AG08395 (cell line): ENCODE measurements at places on chromosomes 1 and 21.

GRCh38 chr1:205993068-205993467 is 10.1 kb downstream of the RAB7B start:
- DNase-seq, result no peak

- no peak for DNase-seq
These were observed 89.3 kb downstream of the PHTF1 start for GRCh38 chr1:113669988-113670387.

DNA sequence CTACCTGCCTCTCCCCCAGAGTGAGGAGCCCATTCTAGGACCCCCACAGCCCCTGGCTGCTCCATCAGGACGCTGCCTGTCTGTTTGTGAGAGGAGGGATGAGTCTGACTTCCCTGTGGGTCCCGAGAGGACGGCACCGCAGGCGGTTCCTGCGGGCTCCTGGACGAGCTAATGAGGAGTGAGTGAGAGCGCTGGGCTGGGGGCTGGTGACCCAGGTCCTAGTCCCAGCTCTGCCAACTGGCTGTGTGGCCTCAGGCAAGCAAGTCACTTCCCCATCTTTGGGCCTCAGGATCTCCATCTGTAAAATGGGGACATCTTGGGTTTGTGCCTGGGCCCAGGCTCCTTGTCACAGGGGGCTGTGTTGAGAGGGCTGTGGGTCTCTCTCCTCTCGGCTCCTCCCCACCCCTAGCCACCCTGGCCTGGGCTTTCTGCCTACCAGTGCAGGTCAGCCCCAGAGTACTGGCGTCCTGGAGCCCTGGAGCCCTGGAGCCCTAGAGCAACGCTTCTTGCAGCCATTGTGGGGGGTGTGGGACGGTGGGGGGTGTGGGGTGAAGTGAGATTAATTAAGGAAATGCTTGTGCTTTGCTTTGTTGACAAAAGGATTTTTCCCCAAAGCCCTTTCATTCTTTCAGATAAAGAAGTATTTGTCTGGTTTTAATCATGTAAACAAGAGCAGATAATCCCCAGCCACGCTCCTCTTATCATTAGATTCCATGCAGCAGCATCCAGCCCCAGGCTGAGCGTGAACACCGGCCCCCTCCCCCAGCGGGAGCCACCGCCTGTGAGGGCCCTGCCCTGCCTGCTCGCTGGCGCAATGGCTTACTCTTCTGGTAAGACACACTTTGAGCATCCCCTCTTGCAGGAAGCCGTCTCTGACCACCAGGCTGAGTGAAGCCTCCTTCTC is 26.8 kb downstream of the SLC1A7 start:
- DNase-seq, result no peak

DNA sequence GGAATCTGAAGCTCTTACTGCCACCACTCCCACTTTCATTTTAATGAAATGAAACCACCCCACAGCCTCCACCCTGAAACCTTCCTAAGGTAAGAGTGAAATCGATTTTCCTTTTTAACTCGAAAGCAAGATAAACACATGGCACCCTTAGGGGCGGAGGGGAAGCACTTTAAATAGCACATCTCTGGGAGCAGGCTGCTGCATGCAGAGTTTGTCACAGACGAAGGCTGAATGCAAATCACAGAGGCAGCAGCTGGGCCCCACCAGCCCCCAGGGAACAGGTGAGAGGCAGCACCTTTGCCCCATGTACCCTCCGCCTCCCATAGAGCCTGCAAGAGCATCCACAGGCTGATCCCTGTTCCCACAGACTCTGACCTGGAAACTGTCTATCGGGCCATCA is 60.0 kb upstream of the GRIK3 start:
- DNase-seq, result no peak

DNA sequence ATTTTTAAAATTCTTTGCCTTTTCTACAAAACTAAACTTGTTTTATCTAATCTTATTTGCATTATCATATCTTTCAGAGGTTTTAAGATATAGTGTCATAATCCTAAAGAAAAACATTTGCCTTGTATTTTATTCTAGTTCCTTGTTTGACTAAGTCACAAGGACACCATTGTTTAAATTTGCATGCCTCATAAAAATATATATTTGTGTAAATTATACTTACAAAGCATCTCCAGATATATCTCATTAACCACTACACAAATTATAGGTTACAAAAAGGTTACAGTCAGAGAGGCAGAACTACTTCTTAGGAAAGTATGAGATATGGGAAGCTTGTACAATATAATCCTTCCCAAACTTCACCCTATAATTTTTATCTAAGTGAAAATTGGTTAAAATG is 4.2 kb upstream of the RGS13 start:
- DNase-seq, result no peak

DNA sequence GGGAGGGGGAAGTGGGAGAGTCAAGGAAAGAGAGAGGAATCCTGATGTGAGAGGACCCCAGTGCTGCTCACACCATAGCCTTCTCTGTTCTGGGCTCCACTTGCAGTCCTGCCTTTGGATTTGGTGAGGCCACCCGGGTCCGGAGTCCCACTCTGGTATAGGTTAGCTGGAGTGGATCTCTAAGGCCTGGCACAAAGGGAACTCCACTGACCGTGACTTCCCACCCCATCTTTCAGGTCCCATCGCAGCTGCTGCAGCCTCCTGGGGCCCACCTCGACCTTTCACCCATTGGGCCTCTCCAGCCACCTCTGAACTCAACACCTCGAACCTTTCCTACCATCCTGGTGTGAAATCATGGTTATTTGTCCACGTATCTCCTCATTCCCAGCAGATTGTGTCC is 324.4 kb downstream of the MATN1 start:
- no peak for DNase-seq

GRCh38 chr1:30505853-30506252 is 217.5 kb downstream of the MATN1 start:
- no peak for DNase-seq

- DNase-seq, result no peak
These were observed 86.8 kb downstream of the C21orf91 start for GRCh38 chr21:17732306-17732705.

GRCh38 chr21:46551636-46552241 is 53.1 kb downstream of the S100B start:
- DNase-seq, result no peak

- DNase-seq, result peak; percentile 98
These were observed 22.3 kb upstream of the TMEM222 start for GRCh38 chr1:27299385-27300271.

DNA sequence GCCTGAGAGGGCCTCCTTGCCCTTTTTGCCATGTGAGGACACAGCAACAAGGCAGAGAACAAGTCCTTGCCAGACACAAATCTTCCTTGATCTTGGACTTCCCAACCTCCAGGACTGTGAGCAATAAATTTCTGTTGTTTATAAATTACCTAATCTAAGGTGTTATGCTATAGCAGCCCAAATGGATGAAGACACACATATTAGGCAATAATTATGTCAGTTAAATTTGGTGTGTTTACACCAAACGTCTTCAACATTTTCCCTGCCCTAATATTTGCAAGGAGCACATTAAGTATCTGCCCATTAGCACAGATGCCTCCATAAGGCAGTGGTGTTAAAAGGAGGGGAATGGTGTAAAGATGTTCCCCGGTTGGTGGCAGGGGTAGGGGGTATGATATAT is 94.8 kb downstream of the ETS2 start:
- no peak for DNase-seq

DNA sequence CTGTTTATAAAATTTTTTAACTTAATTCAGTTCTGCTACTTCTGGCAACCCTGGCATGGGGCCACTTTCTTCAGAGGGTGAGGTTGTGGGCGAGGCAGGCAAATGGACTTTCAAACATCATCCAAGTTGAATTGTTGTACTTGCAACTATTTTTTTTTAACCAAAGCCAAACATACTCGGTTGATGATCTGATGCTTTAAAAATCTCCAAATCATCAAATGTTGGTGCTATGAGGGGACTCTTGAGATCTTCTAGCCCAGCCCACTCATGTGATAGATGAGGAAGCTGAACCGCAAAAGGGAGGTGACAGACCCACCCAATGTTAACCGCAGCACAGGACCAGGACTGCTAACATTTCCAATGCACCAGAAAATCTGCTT is 6.7 kb downstream of the SLC1A7 start:
- DNase-seq, result peak; percentile 83

DNA sequence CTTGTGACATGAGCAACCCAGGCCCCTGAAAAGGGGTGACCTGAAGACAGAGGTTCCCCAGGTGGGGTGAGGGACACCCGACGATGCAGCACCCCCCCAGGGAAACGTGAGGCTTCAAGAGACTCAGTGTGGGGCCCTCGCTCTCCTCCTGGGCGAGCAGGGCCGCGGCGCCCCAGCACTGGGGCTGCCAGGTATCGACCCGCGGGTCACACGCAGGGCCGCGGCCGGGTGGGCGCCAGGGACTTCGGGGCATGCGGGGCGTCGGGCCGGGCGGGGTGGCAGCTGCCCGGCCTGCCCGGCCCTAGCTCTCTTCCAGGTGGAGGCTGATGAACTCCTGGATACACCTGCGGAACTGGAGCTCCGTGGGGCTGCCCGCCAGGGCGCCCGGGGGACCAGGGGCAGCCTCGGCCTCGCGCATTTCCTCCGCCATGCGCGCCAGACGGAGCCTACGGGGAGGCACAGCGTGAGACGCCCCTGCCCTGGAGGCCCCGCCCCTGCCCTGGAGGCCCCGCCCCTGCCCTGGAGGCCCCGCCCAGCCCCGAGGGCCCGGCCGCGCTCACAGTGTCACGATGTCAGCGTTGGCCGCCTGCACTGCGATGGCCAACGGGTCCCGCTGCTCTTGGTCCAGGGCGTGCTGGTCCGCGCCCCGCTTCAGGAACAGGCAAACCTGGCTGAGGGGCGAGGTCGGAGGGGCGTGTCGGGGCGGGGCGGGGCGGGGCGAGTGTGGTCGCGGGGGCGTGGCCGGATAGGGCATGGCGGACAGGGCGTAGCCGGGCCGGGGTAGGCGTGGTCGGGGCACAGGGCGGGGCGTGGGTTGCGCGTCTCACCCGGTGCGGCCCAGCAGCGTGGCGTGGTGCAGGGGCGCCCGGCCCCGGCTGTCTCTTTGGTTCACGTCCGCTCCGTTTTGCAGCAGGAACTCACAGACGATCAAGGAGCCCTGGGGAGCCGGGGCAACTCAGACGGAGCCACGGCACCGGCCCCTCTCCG is 13.3 kb downstream of the SCNN1D start:
- no peak for DNase-seq

GRCh38 chr1:18069903-18070302 is 37.7 kb upstream of the IGSF21 start:
- DNase-seq, result no peak

DNA sequence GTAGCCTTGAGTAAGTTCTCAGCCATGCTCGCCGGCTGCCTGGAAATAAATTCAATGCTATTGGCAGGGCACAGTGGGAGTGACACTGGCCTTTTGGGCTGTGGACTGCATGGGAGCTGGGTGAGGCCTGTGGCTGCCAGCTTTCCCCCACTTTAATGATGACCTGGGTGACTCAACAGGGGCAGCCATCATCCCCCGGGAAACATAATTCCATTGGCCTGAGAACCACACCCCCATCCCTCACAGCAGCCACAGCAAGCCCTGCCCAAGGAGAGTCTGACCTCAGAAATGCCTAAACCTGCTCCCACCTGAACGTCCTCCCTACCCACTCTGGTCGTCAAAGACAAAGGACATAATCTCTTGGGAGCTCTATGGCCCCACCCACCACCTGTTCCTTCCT is 384.0 kb downstream of the LTN1 start:
- no peak for DNase-seq

DNA sequence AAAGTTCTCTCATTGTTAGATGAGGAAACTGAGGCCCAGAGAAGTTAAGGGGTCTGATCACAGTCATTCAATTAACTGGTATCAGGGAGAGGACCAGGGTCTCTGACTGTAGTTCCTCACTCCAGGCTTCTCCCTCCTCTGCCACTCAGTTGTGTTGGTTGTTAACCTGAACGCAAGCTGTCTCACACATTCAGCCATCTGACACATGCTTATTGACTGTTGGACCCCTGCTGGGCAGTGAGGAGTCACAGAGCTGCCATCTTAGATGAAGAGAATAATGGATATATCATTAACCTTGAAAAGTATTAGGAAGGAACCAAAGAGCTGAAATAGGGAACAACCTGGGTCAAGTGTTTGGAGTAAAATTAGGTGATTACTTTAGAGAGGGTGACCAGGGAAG is 194.8 kb downstream of the ZZZ3 start:
- DNase-seq, result no peak

- DNase-seq, result no peak
These were observed 63.8 kb upstream of the PRDX6 start for GRCh38 chr1:173413271-173413707.

DNA sequence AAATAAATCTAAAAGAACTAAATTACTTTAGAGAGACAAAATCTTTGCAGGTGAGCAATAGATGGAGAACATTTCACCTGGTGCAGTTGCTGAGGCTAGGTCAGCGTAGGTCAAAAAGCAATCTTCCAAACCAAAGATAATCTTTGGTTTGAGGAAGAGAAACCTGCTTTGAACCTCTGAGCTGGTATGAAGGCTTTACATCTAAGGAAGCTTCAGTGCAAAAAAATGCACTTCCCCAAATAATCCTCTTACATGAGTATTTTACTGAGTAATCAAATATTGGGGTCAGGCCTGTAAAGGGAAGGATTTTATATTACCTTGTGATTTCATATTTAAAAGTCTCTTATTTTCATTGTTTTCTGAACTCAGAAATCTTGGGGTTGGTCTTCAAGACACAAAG is 223.6 kb downstream of the SRGAP2C start:
- DNase-seq, result no peak

- DNase-seq, result no peak
These were observed 1.0 kb upstream of the SYNJ1 start for GRCh38 chr21:32728848-32729247.

- DNase-seq, result no peak
These were observed 10.7 kb upstream of the MRPS14 start for GRCh38 chr1:175033953-175034352.

- no peak for DNase-seq
These were observed 77.2 kb downstream of the FHAD1 start for GRCh38 chr1:15323989-15324868.

GRCh38 chr1:213327017-213327667 is 276.1 kb downstream of the RPS6KC1 start:
- DNase-seq, result peak; percentile 69

- DNase-seq, result no peak
These were observed 14.2 kb upstream of the ADORA3 start for GRCh38 chr1:111517469-111518225.

DNA sequence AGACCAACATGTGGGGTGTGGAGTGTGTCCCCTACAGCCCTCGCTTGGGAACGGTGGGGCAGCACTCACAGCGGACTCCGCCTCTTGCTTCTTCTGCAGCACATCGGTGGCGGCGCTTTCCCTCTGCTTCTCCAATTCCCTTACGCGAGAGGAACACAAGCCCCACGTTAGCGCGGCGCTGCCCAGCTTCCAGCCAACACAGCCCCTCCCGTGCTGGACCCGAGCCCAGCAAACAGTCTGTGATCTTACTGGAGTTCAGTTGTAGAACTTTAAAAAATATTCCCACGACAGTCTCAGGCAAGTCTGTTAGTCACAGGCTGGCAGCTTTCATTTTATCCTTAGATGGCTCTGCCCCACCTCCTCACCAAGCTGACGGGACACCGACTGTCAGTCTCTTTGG is 13.6 kb downstream of the THAP3 start:
- DNase-seq, result peak; percentile 45

- DNase-seq, result peak; percentile 71
These were observed 31.0 kb downstream of the TNNT2 start for GRCh38 chr1:201346337-201346939.
